ENCODE measurements at places on chromosomes 2 and 18.

GRCh38 chr2:213251618-213252017, 32.6 kb upstream of the SPAG16 start:
- DNase-seq = peak; percentile 73

- no peak for DNase-seq
Measured at GRCh38 chr2:234919711-234920110, 32.1 kb upstream of the SH3BP4 start.

- DNase-seq = no peak
Measured at GRCh38 chr2:149652526-149652925, 65.0 kb upstream of the MMADHC start.

GRCh38 chr2:65231121-65231520, 3.5 kb downstream of the ACTR2 start:
- DNase-seq = no peak

GRCh38 chr18:59813942-59814341, 85.9 kb upstream of the PMAIP1 start:
- no peak for DNase-seq

GRCh38 chr2:98729652-98730051, 1.3 kb downstream of the MGAT4A start:
- DNase-seq = no peak

- DNase-seq = no peak
Measured at GRCh38 chr18:59582395-59582794, 114.8 kb downstream of the CCBE1 start.

DNA sequence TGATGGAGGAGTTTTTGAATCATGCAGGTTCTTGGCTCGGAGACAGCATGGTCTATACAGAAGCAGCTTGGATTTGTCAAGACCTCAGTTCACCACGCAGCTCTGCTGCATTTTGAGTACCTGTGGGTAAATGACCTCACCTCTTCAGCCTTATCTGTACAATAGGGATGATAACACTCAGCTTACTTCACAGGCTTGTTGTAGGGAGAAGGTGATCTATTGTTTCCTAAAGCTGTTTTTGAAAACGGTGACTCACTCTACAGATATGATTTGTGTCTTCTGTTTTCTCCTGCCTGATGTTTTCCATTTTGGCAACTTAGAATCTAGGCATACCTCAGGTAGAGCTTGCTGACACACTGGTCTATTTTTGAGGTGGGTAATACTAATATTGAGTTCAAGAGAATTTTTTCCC, 80.3 kb downstream of the FMNL2 start:
- DNase-seq = no peak

- DNase-seq = no peak
Measured at GRCh38 chr2:96203130-96204028, 5.2 kb downstream of the STARD7 start.

- DNase-seq = no peak
Measured at GRCh38 chr18:54607213-54608027, 16.4 kb downstream of the DYNAP start.

- DNase-seq = no peak
Measured at GRCh38 chr2:152254486-152254885, 78.9 kb upstream of the STAM2 start.

DNA sequence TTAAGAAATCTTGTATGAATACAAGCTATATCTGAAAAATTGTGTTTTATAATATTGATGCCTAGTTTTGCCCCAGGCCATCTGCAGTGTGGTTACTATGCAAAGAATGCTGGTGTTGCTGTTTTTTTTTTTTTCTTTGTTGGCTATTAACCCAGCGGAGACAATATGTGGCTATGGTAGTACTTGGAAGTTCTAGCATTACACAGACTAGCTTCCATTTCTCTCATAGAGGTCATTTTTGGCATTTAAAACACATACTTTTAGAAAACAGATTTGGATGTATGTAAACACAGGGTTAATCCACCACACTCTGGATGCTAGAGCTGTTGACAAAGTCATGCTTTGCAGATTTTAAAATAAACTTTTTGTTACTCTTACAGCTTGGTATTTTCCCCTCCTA, 209.8 kb downstream of the NEDD4L start:
- no peak for DNase-seq

GRCh38 chr2:207504513-207505170, 25.1 kb upstream of the CREB1 start:
- peak; percentile 31 for DNase-seq

- no peak for DNase-seq
Measured at GRCh38 chr18:35938562-35938961, 33.9 kb upstream of the RMP24 start.

DNA sequence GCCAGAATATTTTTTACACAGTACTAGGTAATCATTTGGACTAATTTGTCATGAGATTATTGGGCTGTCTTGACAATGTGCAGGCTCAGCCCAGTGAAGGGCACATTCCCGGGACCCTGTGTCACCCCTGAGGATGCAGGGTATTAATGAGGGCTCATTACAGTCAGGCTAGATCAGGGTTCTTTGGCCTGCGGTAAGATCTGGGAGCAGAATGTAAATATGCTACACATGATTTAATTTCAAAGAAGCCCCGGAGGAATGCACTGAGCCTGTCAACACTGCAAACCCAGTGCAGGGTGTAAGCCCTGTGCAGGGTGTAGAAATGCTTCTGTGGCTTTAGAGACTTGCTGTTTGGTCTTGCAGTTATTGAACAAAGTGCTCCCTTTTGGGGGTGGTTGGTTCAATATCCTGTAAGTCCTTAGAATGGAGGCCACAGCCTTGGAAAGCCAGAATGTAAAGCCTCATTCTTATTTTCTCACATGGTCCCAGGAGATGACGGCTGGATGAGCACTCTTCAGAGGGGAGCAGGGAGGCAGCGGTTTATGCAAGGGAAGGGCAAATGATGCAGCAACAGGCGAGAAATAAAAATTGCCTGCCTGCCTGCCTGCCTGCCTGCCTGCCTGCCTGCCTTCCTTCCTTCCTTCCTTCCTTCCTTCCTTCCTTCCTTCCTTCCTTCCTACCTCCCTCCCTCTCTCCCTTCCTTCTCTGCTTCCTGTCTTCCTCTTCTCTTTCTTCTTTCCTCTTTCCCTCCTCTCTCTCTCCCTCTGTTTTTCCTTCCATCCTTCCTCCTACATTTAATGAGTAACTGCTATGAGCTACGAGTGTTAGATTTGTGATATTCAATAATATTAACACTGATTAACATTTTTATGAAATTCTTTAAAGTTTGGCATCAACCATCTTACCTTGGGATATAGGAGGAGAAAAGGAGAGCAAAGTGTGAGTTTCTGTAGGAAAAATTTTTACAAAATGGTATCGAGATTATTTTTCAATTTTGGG, 148.8 kb downstream of the VAPA start:
- no peak for DNase-seq

- no peak for DNase-seq
Measured at GRCh38 chr2:168243061-168243460, 4.3 kb downstream of the STK39 start.

GRCh38 chr2:85433511-85434089, 15.1 kb downstream of the SH2D6 start:
- no peak for DNase-seq

GRCh38 chr2:168343586-168343985, 96.2 kb upstream of the STK39 start:
- no peak for DNase-seq

DNA sequence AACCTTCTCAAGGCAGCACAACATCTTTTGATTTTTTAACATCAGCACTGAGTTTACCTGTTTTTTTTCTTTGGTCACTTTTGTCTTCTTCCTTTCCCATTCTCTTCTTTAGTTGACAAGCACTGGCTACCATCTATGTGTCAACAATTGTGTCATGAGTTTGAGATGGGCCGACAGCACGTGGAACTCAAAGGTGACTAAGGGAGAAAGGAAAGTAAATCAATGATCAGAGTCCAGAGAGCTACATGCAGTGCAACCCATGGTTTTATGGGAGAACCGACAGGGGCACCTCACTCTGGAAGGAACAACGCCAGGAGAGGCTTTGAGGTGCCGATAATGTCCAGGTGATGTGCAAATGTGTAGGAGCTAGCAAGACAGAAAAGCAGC, 755.5 kb downstream of the RNF144A start:
- DNase-seq = no peak

- DNase-seq = peak; percentile 71
Measured at GRCh38 chr2:51013079-51013932, 18.6 kb downstream of the NRXN1 start.

DNA sequence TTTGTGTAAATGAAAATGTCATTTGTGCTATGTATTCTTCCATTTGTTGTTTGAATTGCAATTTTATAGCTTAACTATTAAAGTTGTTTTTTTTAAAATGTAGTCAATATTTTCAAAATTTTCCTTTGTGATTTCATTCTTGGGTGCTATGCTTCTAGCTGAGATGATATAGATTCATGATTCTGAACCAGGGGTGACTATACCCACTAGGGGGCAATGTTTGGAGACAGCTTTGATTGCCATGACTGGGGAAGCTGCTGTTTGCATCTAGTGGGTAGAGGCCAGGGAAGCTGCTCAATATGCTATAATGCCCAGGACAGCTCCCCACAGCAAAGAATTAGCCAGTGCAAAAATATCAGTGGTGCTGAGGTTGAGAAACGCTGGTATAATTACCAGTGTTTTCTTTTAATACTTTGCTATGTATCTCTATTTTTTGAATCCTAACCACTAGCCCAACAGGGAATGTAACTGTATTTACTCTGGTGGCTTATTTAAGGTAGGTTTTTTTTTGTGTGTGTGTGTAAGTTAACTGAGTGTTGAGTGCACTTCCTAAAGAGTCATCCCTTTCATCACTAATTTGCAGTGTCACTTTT, 99.7 kb downstream of the MEP1B start:
- DNase-seq = peak; percentile 70

DNA sequence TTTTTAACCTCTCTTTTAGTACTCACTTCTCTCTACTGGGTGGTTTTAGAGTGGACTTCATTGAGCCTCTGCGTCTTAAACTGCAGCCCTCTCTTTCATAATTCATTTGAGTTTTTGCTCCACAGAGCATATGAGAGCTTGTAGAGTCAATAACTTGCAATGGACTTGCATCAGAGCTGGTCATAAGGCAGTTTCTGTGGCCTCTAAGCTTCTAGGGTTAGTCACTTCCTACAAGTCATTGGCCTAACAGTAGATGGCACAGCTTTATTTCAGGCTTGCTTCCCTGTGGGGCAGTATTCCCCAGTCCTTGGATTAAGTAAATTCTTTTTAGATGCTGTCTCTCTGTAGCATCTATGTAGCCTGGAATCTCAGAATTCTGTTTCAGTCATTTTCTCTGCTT, 1435.7 kb downstream of the LRP1B start:
- DNase-seq = no peak

- DNase-seq = no peak
Measured at GRCh38 chr2:209579230-209579749, 155.4 kb downstream of the MAP2 start.

DNA sequence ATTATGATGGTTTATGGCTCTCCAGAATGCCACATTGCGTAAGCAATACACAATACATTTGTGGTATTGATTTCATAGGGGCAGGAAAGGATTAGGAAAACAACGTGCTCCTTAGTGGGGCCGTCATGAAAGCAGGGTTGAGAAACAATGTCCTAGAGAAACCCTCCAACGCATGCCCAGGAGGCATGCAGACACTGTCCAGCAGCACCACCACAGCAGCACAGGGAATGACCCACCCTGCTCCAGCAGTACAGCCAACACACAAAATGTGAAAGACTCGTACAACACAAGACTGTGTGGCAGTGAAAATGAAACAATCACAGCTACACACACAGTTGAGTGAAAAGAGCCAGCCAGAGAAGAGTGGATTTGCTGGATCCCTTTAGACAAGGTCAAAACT, 66.3 kb downstream of the FAM168B start:
- DNase-seq = no peak

DNA sequence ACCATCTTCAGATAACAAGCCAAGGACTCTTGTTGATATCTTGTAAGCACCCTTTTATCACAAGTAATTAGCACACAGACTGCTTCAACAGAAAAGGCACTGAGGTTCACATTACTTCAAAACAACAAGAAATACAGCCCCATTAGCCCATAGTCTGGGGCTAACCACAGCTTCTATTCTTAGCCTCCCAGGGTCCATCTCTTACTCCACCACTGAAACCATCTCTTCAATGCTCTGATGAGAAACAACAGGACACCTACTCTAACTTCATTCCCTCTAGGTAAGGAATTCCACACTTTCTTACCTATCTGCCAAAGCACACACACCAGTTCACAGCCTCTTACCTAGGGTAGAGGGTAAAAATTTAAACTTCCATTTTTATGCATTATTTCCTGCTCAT, 26.4 kb upstream of the CYTIP start:
- no peak for DNase-seq

GRCh38 chr18:5546660-5547059, 2.9 kb upstream of the EPB41L3 start:
- peak; percentile 65 for DNase-seq

GRCh38 chr2:191859681-191860080, 12.8 kb upstream of the CAVIN2 start:
- peak; percentile 14 for DNase-seq

DNA sequence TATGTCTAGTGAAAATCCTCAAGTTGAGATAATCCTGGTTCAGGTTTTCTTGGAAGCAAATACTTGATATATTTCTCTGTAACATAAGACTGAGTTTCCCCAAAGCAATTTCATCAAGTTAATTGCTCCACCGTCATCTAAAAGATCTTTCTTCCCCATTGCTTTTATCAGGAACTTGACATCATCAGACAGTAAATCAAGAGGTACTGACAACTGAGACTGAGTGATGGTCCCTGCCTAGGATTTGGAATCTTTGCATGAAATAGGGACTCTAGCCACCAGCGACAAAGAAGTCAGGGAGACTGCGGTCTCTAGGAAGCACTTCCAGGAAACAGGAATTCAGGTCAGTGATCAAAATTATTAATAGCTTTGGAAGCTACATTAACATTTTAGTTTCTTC, 43.4 kb upstream of the SCN1A start:
- no peak for DNase-seq

- peak; percentile 56 for DNase-seq
Measured at GRCh38 chr2:75403991-75404428, 156.7 kb downstream of the EVA1A start.

DNA sequence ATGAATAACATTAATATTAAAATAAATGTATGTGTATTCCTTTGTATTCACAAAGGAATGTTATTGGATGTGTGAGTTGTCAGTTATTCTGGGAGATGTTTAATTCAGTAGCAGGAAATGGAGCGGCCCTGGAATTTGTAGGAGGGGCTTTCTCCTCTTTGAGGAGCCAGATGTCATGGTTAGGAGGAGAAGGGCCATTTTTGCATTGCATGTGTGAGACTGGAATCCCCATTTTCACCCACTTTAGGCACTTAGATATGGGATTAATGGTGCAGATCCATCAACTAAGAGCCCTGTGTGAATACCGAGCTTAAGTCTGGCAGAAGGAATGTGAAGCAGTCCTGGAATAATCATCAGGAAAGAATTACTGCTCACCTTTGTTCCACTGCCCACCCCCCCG, 439.2 kb downstream of the PARD3B start:
- DNase-seq = no peak

GRCh38 chr2:96470636-96471035, 34.5 kb downstream of the NEURL3 start:
- DNase-seq = peak; percentile 20

DNA sequence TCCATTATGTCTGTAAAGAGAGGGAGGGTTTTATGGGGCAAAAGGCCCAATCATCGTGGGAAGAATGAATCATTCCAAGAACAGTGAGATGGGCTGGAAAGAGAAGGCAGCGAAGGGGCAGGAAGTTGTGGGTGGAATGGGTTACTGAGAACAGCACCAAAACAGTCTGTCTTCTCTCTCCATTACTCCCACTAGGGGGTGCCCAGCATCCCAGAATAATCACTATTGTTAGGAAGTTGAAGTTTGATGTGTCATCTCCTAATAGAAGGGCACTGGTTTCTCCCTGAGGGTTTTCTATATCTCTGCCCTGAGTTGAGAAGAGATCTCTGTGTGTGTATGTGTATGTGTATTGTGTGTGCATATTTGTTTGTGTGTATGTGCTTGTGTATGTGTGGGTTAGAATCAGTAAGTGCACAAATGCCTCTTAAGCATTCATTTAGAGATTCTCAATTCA, 76.6 kb upstream of the MAP4K3 start:
- DNase-seq = peak; percentile 95
